ENCODE measurements at places on chromosomes 16 and 17.

GRCh38 chr17:77863814-77864161 is 94.7 kb upstream of the TNRC6C start:
- peak; percentile 15 for DNase-seq

- DNase-seq: peak; percentile 9
Measured at GRCh38 chr17:33218698-33219601, 74.1 kb downstream of the ASIC2 start.

DNA sequence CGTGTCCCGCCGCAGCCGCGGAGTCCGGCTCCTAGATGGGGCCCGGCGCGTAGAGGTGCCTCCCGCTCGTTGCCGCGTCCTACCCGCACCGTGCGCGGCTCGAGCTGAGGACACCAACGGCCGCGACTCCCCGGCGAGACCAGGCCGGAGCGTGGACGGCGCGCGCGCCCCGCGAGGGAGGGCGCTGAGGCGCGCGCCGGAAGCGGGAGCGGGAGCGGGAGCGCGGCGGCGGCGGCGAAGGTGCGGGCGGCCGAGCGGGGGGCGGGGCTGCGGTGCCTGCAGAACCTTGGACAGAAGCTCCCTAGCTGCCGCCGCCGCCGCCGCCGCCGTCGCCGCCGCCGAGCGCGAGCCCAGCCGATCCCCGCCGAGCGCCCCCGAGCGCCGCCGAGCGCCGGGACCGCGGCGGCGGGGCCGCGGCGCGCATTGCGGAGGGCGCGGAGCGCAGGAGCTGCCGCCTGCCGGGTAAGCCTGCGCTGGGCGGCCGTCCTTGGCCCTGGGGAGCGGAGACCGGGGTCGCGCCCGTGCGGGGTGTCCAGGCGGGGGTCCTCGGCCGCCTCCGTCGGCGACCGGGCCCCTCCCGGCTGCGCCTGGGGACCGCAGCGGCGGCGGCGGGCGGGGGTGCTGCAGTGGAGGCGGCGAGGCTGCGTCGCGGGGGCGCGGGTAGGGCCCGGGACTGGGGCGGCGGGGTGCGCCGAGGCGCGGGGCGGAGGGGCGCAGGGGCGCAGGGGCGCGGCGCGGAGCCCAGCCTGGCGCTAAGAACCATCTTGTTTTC is at the start of gene CDK5R1:
TSS of gene CDK5R1 (plus strand) at position 293 of the 772 bp plus-strand sequence. CDS start 628 bp downstream, outside the sequence.
- peak; percentile 56 for DNase-seq

GRCh38 chr16:53257001-53257400 is 177.3 kb upstream of the RBL2 start:
- no peak for DNase-seq

DNA sequence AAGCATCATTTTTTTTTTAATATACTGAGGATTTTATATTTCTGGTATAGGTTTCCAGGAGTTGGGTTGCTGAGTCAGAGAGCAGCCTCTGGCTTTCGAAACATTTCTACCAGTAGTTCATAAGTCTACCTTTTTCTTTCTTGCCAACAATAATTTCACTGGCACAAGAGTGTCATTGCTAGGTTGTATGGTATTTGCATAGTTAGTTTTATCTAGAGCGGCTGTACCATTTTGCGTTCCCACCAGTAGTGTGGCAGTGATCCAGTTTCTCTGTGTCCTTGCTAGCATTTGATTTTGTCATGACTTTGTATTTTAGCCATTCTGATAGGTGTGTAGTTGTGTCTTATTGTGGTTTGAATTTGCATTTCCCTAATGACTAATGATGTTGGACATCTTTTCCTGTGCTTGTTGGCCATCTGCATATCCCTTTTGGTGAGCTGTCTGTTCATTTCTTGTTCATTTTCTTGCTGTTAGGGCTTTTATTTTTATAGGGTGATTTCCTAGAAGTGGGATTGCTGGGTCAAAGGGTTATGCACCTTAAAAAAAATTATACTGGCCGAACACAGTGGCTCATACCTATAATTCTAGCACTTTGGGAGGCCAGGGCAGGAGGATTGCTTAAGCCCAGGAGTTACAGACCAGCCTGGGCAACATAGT is 39.9 kb downstream of the SNX29 start:
- no peak for DNase-seq

- no peak for DNase-seq
Measured at GRCh38 chr16:56275076-56275475, 83.8 kb downstream of the GNAO1 start.

DNA sequence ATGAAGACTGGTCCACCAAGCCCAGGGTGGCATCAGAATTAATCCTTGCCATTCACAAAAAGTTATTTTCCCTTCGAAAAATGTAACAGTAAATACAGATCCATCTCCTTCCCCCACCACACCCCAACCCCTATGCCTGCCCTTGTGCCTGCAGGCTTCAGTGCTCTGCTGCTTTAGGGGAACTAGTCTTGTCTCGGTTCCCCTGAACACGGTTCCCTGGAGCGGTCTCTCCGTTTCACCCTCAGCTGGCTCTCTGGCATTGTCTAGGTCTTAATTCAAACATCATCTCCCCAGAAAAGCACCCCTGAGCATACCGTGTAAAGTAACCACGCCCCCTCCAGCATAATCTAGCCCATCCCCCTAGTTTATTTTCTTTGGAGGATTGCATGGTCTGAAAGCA is 25.8 kb downstream of the EMP2 start:
- DNase-seq: no peak

DNA sequence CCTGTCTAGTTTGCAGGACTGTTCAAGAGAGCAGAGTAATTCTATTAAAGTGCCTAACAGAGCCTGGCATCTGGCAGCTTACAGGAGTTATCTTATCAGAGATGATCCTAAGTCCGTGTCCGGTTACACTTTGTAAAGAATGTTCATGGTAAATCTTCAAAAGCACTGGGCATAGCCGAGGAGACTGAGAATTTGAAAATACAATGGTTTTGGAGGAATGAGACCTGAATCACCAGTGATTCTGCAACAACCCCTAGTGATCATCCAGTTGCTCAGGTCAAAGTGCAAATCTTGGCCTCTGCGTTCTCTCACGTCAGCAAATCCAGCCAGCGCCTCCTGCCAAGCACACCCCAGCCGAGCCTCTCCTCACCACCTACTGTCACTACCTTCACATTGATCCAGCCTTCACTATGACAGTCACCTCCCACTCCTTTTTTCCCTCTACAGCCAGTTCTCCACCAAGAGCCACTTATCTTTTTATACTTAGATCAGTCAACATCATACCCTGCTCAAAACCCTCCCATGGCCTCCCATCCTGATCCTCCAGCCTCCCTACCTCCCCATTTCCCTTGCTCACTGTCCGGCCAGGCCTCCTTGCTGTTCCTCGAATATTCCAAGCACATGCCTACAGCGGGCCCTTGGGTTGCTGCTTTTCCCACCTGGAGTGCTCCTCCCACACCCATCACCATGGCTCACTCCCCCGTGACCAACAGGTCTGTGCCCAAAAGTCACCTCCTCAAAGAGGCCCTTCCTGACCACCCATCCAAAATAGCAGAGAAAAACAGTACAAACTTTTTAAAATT is 57.4 kb upstream of the ERN1 start:
- DNase-seq: no peak

GRCh38 chr17:39705786-39706348 is 6.0 kb downstream of the ERBB2 start:
- no peak for DNase-seq

GRCh38 chr17:73691321-73691766 is 47.1 kb upstream of the SDK2 start:
- no peak for DNase-seq

GRCh38 chr16:634051-634670 is 1.9 kb downstream of the METTL26 start:
- DNase-seq: no peak

DNA sequence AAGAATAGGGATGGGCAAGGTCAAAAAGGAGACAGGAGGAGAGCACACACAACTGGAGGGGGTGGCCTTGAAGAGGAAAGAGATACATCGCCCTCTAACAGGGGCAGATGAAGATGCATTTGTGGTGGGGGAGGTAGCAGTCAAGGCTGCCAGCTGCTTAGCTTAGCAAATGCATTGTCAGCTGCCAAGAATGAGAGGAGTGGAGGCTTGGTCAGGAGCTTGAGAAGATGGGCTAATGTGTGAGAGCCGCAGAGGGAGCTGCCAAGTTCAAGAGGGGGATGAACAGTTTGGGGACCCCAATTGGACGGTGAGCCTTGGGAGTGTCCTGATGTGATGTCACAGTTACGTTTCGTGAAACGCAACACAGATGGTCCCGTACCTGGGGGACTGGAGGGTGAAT is 28.9 kb upstream of the GNA13 start:
- DNase-seq: no peak

GRCh38 chr16:88805340-88805715 is 1.7 kb downstream of the CDT1 start:
- no peak for DNase-seq

DNA sequence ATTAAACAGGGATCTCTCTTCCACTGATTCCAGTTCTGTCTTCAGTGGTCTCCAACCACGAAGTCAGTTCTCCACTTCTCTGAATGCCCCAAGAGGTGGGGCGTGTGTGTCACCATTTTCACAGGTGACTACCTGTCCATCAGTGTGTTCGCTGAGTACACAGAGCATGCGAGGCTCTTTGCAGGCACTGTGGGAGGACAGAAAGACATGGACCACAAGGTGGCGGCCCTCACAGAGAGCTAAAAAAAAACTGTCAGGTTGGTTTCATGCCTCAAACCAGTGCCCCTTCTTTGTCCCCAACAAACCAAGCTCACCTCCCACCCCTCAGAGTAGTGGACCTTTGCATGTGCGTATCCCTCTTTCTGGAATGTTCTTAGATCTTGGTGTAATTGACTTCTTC is 13.8 kb downstream of the EMP2 start:
- DNase-seq: no peak

GRCh38 chr17:57707892-57708291 is 37.2 kb downstream of the CCDC182 start:
- peak; percentile 12 for DNase-seq

DNA sequence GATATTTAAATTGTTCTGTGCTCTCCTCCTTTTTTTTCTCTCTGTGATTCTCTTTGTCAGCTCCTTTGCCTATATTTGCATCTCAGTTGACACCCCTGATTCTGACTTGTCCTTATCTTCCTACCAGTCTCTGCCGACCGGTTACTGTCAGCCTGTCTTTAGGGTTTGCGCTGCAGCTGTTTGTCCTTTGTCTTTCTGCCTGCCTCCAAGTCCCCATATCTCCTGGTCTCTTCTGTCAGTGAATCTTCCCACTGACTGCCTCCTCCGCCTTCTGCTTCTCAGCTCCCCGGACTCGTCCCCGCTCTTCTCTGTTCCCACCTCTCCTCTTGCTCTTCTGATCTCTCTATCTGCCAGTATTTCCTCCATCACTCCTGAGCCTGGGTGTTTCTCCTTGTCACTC is 5.2 kb downstream of the TLCD2 start:
- DNase-seq: no peak

- DNase-seq: no peak
Measured at GRCh38 chr17:70776441-70776840, 607.1 kb downstream of the KCNJ2 start.

- DNase-seq: no peak
Measured at GRCh38 chr16:26911436-26911835, 155.3 kb upstream of the C16orf82 start.

DNA sequence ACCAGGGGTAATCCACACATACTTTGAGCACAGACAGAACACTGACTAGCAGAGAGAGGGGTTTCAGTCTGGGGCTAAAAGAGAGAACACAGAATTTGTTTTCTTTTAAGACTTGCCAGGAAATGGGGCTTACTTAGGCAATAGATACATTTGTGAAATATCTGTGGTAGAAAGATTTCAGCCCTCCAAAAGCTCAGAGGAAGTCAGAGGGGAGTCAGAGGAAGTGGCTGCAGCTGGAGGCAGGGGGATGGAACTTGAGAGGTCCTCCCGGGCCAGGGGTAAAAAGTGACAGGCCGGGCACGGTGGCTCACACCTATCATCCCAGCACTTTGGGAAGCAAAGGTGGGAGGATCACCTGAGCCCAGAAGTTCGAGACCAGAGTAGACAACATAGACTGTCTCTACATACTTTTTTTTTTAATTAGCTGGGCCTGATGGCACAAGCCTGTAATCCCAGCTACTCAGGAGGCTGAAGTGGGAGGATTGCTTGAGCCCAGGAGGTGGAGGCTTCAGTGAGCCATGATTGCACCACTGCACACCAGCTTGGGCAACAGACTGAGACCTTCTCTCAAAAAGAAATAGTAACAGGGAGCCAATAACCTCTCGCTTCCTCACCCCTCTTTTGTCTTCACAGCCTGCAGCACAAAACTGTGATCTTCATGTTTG is 49.9 kb downstream of the NLRC5 start:
- no peak for DNase-seq

DNA sequence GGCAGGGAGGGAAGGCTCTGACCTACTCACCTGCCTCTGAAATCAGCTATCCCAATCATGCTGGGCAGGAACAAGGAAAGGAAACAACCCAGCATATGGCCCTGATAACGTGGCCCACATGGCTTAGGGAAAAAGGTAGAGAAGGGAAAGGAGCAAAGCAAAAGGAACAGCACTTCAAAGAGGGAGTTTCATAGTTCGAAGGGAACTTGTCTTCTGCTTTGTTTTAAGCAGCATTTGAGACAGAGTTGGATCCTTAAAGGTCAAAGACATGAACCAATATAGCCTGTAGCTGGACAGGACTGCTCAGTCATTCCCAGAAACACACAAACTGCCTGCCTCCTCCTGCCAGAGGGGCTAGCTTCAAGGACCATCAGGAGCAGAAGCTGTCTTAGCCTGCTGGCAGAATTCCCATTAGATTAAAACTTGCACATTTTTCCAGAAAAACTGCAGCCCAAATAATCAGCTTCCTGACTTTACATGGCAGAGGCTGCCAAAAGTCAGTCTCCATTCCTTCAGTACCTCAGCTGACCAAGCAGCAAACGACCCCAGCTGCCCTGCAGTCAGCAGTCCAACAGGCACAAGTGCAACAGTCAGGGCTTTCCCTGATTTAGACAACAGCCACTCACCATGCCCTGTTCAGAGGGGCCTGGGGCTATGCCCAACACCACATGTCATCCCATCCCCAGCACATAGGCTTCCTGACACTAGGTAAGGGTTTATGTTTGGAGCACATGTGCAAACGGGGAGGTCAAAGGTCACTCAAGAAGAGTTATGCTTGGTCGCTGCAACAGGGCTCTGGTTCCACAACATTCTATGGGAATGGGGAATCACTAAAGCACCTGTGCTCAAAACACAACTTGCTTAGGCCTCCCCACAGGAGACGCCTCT is 32.5 kb downstream of the RANBP10 start:
- no peak for DNase-seq

- no peak for DNase-seq
Measured at GRCh38 chr17:28398280-28398981, 7.6 kb downstream of the SLC46A1 start.

DNA sequence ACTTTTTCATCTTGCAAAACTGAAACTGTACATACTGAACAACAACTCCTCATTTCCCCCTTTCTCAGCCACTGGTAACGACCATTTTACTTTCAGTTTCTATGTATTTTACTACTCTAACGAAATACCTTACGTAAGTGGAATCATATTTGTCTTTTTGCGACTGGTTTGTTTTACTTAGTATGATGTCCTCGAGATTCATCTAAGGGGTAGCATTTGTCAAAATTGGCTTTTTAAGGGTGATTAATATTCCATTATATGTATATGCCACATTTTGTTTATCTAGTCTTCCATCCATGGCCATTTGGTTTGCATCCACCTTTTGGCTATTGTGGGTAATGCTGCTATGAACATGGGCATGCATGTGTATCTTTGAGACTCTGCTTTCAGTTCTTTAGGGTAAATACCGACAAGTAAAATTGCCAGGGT is 10.4 kb downstream of the KPNB1 start:
- no peak for DNase-seq
